ENCODE measurements at places on chromosomes 4 and X. TPM values are rescaled to one million over a fixed set of nuclear protein-coding genes. Genes with fewer than 3 reads are reported as not detected.

Gene CAPN6
- total RNA-seq: 0.99 TPM

Gene ARX
- not detected for total RNA-seq

Gene TRIM75
- total RNA-seq: not detected

Gene ZDHHC15
- 2.1 TPM for total RNA-seq

Gene MAGEB1
- not detected for total RNA-seq

Gene AR
- total RNA-seq: 7.8 TPM

Gene GPRASP2
- 15.0 TPM for total RNA-seq

Gene HTT
- 41.5 TPM for total RNA-seq

Gene ADRA2C
- 0.33 TPM for total RNA-seq

Gene FATE1
- not detected for total RNA-seq

Gene TMSB15A
- not detected for total RNA-seq

Gene SHROOM2
- 2.0 TPM for total RNA-seq

Gene FGF5
- total RNA-seq: 0.33 TPM

Gene XPNPEP2
- total RNA-seq: 6.1 TPM

Gene ATP6AP1
- total RNA-seq: 23.5 TPM

Gene PNMA3
- total RNA-seq: not detected

Gene YIPF7
- total RNA-seq: not detected

Gene DSPP
- not detected for total RNA-seq

Gene UGT2B11
- 0.49 TPM for total RNA-seq

Gene SPANXB1
- not detected for total RNA-seq

Gene SOWAHB
- total RNA-seq: 0.28 TPM

Gene RPS6KA6
- 4.6 TPM for total RNA-seq

Gene OTC
- 3.2 TPM for total RNA-seq

Gene GUCY1A1
- 254 TPM for total RNA-seq

Gene MAGEA11
- not detected for total RNA-seq

Gene DAPP1
- total RNA-seq: 0.36 TPM

Gene UGT2B28
- total RNA-seq: not detected

Gene SOD3
- 45.3 TPM for total RNA-seq

Gene PDE5A
- total RNA-seq: 209 TPM

Gene SOX3
- not detected for total RNA-seq

Gene CNOT6L
- total RNA-seq: 17.5 TPM

Gene ANAPC10
- 22.5 TPM for total RNA-seq

Gene TSC22D3
- 519 TPM for total RNA-seq

Gene PRRG3
- total RNA-seq: 2.6 TPM

Gene PCSK1N
- total RNA-seq: 4.1 TPM

Gene RPA4
- 2.8 TPM for total RNA-seq

Gene ANOS1
- total RNA-seq: 1.8 TPM

Gene MAGEA9B
- not detected for total RNA-seq

All from sigmoid colon (tissue), 7 donors.